Omental fat pad (tissue), 4 donors: ENCODE measurements at places on chromosomes 12 and 14. TPM values are rescaled to one million over a fixed set of nuclear protein-coding genes. Genes with fewer than 3 reads are reported as not detected.

The NGB gene
- not detected for total RNA-seq

The SLC6A13 gene
- not detected for total RNA-seq

The KRT6A gene
- 3.3 TPM for total RNA-seq

The PIWIL1 gene
- not detected for total RNA-seq

The KLRC4 gene
- not detected for total RNA-seq

The ARHGEF40 gene
- total RNA-seq = 30.0 TPM

The KRT86 gene
- total RNA-seq = 0.37 TPM

The TRPV4 gene
- 1.4 TPM for total RNA-seq

The C12orf56 gene
- not detected for total RNA-seq

The TAS2R14 gene
- 2.0 TPM for total RNA-seq

The MFAP5 gene
- total RNA-seq = 793 TPM

The LMNTD1 gene
- total RNA-seq = not detected

The ACOT4 gene
- 3.0 TPM for total RNA-seq

The CLBA1 gene
- 3.5 TPM for total RNA-seq

The CDKN1B gene
- total RNA-seq = 18.4 TPM

The SDSL gene
- 6.0 TPM for total RNA-seq

The NID2 gene
- 37.2 TPM for total RNA-seq

The HPD gene
- total RNA-seq = 8.5 TPM

The SMCO2 gene
- not detected for total RNA-seq
